NCI-H2081 treated with DMSO at 0.1 percent for 48 hours (cell line): ENCODE measurements at places on chromosomes 3 and 15.

DNA sequence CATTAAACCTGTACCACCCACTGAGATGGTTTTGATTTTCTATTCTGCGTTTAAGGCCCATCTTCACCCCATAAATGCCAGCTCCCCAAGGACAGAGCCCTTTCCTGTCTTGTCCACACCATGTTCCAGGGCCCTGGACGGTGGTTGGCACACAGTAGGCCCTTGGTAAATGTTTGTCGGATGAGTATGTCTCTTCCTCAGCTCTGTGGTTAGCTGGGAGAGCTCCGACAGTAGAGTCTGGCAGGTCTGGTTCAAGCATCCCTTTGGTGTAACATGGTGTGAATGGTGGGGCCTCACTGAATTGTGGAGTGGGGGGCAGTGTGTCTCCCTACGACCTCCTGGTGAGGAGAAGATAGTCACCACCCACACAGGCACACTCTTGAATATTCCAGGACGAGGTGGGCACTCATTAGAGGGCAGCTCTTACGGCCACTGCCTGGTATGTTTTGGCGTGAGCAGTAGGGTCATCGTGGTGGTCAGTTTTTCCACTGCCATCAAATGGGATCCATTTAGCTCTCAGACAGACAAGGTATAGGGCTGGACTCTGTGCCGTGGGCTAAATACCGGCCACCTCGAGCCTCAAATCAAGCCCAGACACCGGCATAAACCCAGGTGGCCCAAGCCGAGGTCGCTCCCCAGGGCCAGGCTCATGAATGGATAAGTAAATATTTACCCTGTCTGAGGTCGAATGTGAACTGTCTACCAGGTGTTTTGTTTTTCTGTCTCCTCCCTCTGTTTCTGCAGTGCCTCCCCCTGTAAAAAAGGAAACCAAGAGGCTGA lies 61.3 kb downstream of the SMAD3 start:
- no peak for DNase-seq

DNA sequence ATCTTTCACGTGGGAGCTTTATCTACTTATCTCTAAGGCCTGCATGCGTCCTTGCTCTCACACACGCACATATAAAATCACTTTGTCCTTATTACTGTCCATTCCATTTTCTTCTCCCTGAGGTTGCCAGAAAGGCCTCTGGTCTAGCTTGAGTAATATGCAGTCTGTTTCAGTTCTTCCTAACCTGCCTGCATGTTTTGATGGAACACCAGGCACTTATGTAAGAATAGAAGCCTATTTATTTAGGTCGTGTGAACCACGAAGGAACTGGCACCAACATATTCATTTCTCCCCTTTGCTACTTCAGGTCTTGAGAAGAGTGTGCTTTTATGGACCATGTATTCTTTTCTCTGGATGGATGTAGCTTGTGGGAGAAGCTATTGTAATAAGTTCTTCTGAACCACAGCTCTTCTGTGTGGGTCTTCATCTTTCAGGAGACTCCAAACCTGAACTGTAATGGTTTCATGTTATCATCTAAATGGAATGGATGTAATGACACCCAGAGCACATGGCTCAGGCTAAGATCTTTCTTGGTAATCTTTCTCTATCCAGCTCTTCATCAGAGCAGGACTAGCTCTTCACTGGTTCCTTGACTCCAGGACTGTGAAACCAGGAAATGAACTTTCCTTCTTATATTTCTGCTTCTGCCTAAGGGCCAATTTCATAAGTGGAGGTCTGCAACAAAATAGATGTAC lies 53.8 kb downstream of the UBE2E2 start:
- no peak for DNase-seq

- DNase-seq, result peak; percentile 78
Observed at GRCh38 chr3:66500576-66501482, at the start of gene LRIG1. LRIG1 (minus strand) TSS chr3:66501022; CDS start chr3:66500407, 615 bp downstream.

GRCh38 chr3:138845181-138845601 lies 10.5 kb upstream of the PIK3CB start:
- DNase-seq, result no peak

DNA sequence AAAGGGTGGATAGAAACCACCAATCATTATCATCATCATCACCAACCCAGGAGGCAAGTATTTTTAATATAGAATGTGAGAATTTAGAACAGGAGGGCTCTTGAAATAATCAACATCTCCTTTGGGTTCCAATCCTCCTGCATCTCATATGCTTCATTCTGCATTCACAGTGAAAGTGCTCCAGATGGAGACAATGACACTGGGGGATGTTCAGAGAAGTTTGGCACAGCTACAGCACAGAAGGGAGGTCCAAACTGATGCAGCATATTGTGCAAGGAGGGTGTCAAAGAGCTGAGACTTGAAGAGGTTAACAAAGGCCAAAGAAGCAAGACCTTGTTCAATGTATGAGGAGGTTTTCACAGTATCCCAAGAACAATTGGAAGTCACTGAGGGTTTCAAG lies 767.1 kb downstream of the NTRK3 start:
- DNase-seq, result no peak

DNA sequence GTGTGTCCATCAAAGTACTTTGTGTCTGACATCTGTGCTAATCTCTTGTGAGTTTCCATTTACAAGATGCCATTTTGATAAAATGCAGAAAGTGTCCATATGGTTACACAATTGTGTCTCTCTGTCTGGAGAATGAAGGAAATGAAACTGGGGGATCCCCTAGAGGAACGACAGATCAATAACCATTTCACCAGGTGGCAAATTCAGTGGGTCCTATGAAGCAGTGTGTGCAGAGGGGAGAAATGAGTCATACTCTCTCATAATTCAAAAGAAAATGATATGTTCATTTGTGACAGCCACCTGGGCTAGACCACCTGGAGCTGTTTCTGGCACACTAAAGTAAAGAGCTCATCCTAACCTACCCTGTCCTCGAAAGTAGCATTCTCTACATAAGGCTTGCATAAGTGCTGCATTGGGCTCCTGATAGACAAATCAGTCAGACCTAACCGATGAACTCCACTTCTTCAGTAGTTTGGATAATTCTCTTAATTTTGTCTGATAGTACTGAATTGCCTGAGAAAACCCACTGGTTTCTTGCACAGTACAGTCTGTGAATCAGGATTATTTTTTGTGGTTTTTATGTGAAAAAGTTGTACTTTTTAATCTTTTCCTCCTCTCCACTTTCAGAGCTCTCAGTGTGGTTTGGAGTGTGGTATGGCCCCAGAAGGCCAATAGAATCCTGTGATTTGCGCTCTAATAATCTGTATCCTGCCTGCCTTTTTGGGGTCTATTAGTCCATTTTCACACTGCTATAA lies 10.3 kb upstream of the CD47 start:
- DNase-seq, result peak; percentile 42

- DNase-seq, result no peak
Observed at GRCh38 chr15:27767918-27768640, 331.0 kb downstream of the OCA2 start.

DNA sequence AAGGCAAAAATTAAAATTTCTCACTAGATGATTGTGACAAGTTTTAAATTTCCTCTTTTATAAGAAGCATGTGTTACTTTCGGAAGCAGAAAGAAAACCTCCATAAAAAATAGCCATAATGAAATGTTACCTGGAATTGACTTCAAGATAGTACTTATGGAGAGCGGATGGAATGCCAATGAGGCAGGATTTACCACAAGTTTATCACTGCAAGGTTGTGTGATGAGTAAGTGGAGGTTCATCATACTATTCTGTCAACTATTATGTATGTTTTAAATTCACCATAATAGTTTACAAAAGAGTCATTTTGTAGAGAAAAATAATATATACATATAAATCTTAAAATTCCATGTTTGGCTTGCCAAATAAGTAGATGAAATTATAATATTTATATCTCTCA lies 230.3 kb downstream of the SCAPER start:
- DNase-seq, result no peak

DNA sequence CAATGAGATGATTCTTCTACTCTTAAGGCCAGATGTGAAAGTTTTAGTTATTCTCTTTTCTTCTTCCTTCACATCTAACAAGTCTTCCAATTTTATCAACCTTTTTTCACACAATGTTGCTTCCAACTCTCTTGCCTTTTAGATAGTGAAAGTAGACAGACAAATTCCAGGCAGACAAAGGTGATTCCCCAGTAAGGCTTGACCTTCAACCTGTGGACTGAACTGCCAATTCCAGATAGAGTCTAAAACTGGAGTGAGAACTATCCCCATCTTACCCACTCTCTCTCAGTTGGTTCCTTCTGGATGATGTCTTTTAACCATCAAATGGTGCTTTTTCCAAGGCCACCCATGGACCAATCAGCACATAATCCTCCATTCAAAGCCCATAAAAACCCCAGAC lies 159.0 kb downstream of the NSUN3 start:
- DNase-seq, result no peak

GRCh38 chr3:15261274-15261673 lies 55.2 kb downstream of the CAPN7 start:
- no peak for DNase-seq

DNA sequence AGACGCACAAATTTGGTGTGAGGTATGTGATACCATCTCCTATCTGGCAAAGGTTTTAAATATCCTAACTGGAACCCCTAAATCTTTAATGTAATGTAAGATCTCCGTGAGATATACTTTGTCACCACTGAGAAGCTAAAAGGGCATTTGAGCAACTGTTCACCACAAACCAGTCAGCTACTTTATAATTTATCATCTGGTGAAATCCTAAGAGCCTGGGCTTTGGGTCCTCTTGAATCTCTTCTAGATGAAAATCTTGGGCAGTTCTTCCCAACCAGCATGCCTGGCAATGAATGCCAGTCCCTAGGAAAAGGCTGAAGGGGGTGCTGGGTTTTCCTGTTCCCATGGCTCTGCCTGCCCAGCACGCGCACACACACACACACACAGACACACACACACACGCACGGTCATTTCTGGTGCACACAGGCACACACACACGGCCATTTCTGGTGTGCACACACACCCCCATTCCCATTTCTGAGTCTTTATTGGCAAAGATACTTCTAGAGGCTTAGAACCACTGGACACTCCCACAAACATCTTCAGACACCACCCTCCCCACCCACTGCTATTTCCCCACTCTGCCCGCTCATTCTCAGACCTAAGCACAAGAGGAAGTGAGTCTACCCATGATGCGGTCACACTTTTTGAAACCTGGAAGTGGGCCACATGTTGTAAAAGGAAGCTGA lies 72.6 kb downstream of the MYO1E start:
- DNase-seq, result no peak

DNA sequence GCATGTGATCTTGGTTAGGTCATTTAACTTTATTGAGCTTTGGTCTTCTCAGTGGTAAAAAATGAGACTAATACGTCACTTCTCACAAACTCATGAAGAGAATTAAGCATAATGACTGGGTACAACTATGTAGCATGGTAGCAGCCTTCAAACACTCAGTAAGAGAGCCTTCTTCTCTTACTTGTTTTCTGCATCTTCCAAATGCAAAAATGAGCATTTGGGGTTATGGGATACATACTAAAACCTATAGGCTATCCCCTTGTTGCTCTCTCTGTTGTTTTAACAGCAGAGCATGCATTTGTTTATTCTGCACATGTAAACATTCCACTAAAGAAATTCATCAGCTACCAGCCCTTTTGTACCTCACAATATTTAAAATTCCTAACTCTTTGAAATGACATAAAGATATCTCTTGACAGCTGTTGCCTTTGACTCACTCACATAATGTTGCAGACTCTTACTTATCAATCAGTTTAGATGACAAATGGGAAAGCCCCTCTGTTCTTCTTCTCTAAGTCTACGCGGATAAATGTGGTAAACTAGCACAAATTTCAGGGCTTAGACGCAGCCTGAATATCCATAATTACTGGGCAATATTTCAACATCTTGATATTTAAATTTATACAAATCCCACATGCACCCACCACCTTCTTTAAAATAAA lies 327.3 kb upstream of the SATB1 start:
- DNase-seq, result no peak

GRCh38 chr15:89335298-89336041 lies 846 bp upstream of the POLG start:
- DNase-seq, result no peak

- DNase-seq, result no peak
Observed at GRCh38 chr3:108219336-108219735, 2.9 kb downstream of the IFT57 start.

DNA sequence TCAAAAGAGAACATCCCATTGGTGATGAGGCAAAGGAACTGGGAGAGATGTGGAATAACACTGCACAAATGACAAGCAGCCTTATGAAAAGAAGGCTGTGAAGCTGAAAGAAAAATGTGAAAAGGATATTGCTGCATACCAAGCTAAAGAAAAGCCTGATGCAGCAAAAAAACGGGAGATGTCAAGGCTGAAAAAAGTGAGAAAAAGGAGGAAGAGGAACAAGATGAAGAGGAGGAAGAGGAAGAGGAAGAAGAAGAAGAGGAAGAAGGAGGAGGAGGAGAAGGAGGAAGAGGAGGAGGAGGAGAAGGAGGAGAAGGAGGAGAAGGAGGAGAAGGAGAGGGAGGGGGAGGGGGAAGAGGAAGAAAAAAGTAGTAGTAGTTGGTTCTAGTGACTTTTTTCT lies 41.8 kb upstream of the TEX9 start:
- no peak for DNase-seq

DNA sequence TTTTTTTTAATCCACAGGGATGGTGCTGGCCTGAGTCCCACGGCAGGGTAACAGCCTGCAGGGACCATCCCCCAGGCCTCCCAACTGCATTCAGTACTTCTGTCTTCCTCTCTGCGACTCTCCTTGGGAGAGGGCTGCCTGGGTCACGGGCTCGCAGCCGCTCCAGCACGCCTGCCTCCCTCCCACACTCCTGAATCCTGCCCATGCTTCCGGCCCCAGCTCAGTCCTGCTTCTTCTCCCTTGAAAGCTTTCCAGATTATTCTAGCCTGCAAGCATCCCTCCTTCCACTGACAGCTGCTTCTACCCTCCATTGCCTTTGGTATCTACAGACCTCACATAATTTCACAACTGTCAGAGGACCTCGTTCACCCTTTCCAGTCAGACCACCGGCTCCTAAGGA lies 32.4 kb downstream of the MEGF11 start:
- no peak for DNase-seq

DNA sequence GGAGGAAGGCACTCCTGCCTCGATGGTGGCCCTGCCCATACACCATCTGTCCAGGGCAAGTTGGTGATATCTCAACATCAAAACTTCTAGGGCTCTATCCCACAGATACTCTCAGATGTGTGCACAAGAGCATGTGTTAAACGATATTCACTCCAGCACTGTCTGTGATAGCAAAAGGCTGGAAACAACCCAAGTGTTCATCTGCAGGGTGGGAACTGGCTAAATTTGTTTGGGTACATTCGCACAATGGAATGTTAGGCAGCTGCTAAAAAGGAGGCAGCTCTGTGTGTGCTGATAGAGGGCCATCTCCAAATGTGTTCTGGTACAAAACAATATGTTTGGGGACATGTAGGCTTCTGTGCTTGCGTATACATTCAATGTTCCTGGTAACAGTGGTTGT lies 19.8 kb downstream of the IGDCC4 start:
- no peak for DNase-seq

DNA sequence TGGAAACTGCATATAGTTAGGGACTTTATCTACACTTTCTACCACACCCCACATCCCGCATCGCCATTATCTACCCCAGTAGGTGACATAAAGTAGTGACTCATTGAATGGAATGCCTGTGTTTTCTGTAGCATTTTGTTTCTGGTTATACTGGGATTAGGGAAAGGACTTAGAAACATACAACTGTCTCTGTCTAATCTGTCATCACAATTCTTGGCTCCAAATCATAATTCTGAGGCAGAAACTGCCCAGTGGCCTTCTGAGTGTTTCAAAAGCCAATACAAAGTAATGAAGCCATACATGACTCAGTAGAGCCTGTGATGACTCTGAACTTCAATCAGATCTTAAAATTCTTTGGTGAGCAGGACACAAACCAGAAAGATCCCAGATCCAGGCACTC lies 115.7 kb upstream of the CHRM5 start:
- DNase-seq, result no peak

GRCh38 chr15:40549894-40550293 lies 14.9 kb downstream of the CCDC32 start:
- DNase-seq, result no peak
